Suppressor macrophage (primary cell): ENCODE measurements at places on chromosomes 1 and 21.

GRCh38 chr21:17784604-17785402, 34.4 kb downstream of the C21orf91 start:
- no peak for DNase-seq

- DNase-seq: no peak
These were observed 159.9 kb upstream of the RUNX1 start for GRCh38 chr21:35208810-35209517.

- DNase-seq: no peak
These were observed 14.1 kb downstream of the F5 start for GRCh38 chr1:169572187-169572586.

- no peak for DNase-seq
These were observed 26.9 kb downstream of the TOMM20 start for GRCh38 chr1:235101558-235102258.

GRCh38 chr1:51392241-51392640, 61.9 kb upstream of the TTC39A start:
- no peak for DNase-seq
